ENCODE measurements at places on chromosomes 11 and 22.
A peak's percentile ranks its signal among the peaks of the same experiment; 100 is the strongest.

DNA sequence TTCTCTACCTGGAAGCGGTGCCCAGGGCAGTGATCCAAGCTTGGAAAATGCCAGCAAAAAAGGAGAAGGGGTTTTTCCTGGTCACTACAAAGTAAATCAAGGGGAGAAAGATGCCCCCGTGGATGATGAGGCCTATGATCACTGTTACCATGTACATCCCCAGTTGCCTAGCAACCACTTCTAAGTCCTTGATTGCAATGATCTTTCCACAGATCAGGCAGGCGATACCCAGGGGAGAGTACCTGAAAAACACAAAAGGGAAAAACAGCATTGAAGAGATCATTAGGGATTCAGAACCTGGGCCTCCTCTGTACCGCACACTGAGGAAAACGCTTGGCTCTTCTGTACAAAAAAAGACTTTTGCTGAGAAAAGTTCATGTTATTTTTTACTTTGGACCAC, 127.1 kb downstream of the SLC1A2 start:
- DNase-seq: no peak

DNA sequence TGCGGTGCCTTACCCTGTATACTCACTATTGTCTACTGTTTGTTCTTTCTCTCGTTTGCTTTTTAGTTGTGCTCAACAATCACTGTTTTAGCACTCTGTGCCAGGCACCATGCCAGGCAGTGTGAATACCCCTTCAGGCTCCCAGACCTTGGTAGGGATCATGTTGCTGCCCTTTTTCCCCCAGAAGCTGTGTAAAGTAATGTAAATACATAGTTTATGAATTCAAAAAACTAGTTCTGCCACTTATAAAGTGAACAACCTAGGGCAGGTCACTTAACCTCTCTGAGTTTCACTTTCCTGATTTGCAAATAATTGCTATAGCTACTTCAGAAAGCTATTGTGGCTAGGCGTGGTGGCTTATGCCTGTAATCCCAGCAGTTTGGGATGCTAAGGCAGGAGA, 81.0 kb upstream of the CTSC start:
- DNase-seq: no peak

DNA sequence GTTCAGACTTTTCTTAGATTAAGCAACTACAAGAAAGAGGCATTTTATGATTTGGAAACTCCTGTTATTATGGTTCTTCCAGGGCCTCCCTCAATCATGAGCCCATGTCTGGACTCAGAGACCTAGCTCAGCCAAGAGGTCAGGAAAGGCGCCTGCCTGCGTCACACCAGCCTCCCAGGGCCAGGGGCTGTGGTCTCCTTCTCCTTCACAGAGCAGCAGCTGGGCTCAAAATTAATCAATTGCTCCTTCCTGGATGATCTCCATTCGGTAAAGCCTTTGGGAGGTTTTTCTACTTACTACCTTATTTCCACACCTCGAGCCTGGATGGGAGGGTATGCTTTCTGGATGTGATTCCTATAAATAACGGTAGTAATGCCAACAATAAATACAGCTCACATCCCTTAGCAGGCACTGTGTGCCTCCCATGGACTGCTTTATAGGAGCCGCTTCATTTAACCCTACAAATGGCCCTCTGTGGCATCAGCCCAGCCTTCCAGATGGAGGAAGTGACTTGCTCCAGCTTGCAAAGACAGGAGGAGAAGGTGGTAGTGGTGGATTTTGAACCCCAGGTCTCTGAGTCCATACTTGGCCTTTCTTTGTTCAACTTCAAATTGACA, 1445.6 kb downstream of the TBC1D22A start:
- DNase-seq: no peak

GRCh38 chr11:19079643-19080440, 19.3 kb upstream of the MRGPRX2 start:
- DNase-seq: peak; percentile 69

GRCh38 chr11:129881570-129882170, 13.7 kb downstream of the NFRKB start:
- no peak for DNase-seq
